ENCODE measurements at places on chromosomes 16 and 17.

DNA sequence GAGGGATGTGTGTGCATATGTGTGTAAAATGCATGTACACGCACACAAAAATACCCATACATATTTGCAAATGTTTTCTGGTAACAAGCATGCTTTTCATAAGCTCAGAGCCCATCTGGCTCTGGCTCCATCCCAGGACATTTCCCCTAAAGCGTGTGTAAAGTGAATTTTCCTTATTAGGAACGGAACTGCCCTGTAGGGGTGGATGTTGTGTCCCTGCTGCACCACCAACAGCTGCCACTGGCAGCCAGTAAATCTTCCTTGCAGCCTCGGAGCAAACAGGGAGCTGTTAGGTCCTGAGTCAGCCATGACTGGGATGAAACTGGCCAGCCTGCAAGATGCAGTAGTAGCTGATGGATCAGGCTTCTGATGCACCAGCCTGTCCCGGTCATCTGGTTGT, 393.5 kb downstream of the UTP18 start:
- DNase-seq, result no peak

DNA sequence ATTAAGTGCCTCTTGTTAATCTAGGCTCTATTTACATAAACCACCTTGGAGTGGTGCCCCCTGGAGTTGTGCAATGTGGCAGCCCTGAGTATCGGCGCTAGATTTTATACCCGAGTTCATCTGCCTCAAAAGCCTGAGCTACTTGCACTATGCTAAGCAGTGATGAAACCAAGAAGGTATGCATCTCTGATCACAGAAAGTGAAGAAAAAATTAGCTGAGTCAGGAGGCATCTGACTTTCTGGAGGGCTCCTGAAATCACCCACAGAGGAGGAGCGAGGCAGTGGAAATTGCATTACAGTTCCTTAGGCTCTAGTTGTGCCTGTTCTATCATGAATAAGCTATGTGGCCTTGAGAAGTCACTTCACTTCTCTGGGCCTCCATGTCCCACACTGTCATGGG, 80.3 kb upstream of the PSMD7 start:
- no peak for DNase-seq

- DNase-seq, result no peak
Measured at GRCh38 chr17:57860414-57860999, 10.7 kb upstream of the MRPS23 start.

DNA sequence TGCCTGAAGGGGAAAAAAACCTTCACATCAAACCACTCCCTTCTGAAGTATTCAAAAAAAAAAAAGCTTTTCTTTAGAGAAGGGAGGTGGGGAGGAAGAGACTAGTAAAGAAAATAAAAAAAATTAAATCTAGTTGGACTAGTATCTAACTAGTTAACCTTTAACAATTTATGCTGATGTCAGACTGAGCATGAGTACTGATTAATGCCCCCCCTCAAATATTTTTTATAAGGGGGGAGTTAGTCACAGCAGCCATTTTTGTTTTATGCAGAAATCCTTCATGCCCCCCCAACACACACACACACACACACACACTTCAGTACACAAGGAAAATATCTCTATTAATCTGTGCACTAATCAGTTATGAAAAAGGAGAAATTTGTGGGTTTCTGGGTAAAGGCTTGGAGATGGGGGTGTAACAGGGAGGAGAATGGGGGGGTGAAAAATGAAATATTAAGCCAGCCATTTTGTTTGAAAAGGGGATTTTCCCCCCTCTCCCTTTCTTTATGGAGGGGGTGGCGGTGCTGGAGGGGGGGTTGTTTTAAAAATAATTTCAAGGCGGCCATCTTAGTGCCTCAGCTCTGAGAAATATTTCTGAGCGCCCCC, 4.7 kb upstream of the CHD3 start:
- DNase-seq, result peak; percentile 51

DNA sequence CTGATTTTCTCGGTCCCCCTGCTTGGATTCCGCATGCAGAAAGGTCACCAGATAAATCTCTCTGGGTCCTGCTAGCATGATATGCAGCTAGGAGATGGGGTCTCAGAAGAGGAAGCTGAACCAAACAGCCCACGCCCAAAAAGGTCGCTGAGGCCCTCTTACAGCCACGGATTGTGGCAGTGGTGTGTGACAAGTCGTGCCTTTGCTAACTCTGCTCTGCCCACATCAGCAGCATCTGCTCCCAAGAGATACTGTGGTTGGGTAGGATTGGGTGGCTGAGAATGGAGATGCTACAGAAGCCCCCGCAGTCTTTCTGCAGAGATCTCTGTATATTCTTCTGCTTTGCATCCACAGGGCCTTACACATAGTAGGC, 15.2 kb upstream of the SKAP1 start:
- DNase-seq, result no peak

- DNase-seq, result no peak
Measured at GRCh38 chr16:48511716-48512115, 98.3 kb downstream of the N4BP1 start.

GRCh38 chr16:81632392-81633146, 146.5 kb upstream of the PLCG2 start:
- peak; percentile 26 for DNase-seq

GRCh38 chr16:73232555-73233328, 184.8 kb upstream of the ZFHX3 start:
- DNase-seq, result no peak

GRCh38 chr17:38730526-38731379, 612 bp downstream of the CISD3 start:
- DNase-seq, result peak; percentile 69

DNA sequence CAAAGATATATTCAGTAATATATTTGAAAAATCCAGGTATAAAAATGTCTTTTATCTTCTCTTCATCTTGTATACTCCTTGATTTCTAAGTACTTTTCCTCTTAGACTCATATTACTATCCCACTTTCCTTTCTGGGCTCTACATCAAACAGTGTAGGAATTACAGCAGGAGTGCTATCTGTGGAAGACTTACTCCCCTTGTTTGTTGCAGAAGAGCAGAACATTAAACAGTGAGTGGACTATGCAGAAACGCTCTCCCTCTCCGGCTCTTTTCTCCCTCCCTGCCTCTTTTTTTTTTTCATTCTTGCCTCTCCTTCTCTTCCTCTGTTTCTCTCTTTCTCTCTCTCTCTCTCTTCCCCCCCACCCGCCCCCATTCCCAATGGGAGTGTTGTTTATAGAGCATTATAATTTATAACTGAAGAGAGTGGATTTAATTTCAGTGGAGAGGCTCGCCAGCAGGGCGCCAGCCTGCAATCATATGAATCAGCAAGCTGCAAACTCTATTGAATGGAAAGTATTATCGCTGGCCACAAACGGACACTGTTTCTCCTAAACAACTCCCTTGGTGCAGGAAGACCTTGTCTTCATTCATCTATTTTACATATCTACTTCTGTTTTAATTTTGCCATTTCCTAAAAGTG, 242.3 kb upstream of the TBX2 start:
- peak; percentile 58 for DNase-seq

- DNase-seq, result no peak
Measured at GRCh38 chr17:17025621-17026020, 16.6 kb upstream of the MPRIP start.

- DNase-seq, result no peak
Measured at GRCh38 chr16:68275611-68276191, 11.4 kb downstream of the SLC7A6 start.

DNA sequence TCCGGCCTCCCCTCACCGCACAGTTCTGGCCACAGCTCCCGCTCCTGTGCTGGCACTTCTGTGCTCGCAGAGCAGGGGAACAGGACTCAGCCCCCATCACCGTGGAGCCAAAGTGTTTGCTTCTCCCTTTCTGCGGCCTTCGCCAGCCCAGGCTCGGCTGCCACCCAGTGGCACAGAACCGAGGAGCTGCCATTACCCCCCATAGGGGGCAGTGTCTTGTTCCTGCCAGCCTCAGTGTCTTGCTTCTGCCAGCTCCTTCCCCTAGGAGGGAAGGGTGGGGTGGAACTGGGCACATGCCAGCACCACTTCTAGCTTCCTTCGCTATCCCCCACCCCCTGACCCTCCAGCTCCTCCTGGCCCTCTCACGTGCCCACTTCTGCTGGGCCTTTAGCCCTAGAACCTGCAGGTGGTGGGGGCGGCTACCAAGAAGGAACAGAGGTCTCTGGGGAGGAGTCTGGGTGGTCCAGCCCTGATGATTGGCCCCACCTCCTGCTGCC, 645 bp upstream of the ELMO3 start:
- peak; percentile 75 for DNase-seq

DNA sequence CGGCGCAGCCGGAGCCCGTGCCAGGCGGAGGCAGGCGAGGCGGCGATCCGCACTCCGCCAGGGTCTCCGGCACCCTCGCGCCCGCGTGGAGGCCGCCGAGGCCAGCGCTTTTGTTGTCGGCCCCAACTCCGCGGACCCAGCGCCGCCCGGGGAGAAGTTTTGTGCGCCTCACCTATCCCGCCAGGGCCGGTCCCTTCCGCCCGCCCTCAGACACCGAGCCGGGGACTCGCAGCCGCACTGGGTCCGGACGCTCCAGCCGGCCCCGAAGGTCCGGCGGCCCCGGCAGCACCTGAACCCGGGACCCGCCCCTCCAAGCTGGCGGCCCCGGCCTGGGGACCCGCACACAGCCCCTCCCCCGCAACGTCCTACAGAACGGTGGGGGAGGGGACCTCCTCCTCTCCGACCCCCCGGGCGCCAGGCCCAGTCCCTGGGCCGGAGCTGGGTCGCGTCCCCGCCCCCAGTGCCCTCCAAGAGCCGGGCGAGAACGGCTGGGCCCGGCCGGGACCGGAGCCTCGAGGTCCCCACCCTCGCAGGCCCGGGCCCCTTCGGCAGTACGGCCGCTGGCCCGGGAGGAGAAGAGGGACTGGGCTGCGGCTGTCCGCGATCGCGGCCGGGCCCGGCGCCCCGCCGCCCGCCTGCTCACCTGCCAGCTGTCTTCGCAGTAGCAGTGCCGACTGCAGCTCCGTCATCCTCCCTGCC, 698 bp downstream of the UBE2G1 start:
- peak; percentile 42 for DNase-seq

DNA sequence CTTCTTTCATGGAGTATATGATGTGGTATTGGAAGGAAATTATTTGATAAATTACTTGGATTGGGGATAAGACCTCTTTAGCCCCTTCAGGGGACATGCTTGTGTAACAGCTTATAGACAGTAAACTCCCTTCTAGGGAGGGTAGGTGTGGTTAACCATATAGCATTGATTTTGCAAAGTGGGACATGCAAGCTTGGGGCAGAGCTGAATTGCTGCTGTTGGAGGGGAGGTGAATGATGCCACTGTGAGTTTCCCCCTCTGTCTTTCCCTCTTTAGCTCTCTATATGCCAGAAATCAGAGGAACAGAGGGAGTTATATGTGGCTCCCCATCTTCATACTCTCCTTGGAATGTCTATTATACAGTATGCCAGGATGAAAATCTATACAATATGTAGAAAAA, 54.7 kb downstream of the WSCD1 start:
- DNase-seq, result no peak

- DNase-seq, result no peak
Measured at GRCh38 chr17:32976605-32977004, 15.0 kb upstream of the SPACA3 start.

- DNase-seq, result no peak
Measured at GRCh38 chr17:72433797-72434196, 313.0 kb downstream of the SOX9 start.

- DNase-seq, result no peak
Measured at GRCh38 chr16:18827890-18828289, 26.5 kb upstream of the ARL6IP1 start.

DNA sequence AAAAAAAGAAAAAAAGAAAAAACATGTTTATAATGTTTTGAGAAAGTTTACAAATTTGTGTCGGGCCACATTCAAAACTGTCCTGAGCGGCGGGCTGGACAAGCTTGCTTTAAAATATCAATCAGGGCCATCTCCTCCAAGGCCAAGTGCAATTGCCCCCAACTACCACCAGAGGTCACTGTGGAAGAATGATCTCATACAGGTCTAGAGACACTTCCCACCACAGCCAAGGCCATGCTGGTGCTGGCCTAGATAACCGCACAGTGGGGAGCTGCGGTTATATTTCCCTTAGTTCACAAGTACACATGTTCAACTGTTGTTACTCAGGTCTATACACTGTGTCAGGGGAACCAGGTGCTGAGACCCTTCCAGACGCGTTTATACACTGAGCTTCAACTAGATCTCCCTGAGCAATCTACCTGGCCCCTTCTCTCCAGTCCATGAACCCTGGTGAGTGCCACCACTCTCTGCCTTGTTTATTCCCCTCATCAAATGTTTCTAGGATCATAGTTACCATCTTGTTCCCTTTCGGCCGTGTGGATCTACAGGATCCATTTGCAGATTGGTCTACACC, 83.8 kb upstream of the CCL2 start:
- peak; percentile 77 for DNase-seq

DNA sequence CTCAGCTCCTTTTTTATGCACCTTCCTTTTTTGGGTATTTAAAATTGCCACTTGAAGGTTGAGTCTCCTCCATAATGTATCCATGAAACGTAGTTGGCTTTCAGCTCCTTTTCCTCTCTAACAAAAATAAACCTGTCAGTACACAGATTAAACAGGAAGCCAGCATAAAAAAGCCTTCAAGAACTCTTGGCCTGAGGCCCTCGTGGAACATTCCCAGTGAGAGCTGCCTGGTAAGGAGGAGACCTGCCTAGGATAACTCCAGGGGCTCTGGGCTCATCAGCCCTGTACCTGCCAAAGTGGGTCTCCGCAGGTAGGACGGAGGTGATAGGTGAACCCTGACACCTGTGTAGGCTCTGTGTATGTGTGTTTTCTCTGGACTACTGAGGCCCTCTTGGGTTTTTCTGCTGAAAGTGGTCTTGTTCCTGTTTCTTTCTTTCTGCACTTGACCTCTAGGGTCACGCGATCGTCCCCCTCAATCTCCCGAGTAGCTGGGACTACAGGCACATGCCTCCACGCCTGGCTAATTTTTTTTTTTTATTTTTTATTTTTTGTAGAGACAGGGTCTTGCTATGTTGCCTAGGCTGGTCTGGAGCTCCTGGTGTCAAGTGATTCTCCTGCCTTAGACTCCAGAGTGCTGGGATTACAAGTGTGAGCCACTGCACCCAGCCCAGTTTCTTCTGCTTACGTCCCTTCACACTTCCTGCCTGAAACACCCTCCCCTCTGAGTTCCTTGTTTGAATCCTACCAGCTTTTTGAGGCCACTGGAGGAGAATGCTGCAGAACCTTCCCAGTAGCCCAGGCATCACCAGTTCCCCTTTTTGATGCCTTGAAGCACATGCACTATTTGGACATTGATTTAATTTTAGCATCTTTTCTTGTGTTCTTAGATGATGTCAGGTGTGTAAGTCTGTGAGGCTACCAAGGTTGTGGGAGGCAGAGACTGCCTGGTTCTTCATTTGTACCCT, 9.8 kb downstream of the PGS1 start:
- DNase-seq, result no peak

GRCh38 chr17:41294016-41294415, 8.6 kb downstream of the KRTAP29-1 start:
- DNase-seq, result peak; percentile 27

- DNase-seq, result peak; percentile 84
Measured at GRCh38 chr16:10871157-10871991, 5.6 kb upstream of the CIITA start.
